ENCODE measurements at places on chromosomes 7 and 10.

- no peak for DNase-seq
These were observed 40.4 kb downstream of the TAC1 start for GRCh38 chr7:97772045-97772901.

DNA sequence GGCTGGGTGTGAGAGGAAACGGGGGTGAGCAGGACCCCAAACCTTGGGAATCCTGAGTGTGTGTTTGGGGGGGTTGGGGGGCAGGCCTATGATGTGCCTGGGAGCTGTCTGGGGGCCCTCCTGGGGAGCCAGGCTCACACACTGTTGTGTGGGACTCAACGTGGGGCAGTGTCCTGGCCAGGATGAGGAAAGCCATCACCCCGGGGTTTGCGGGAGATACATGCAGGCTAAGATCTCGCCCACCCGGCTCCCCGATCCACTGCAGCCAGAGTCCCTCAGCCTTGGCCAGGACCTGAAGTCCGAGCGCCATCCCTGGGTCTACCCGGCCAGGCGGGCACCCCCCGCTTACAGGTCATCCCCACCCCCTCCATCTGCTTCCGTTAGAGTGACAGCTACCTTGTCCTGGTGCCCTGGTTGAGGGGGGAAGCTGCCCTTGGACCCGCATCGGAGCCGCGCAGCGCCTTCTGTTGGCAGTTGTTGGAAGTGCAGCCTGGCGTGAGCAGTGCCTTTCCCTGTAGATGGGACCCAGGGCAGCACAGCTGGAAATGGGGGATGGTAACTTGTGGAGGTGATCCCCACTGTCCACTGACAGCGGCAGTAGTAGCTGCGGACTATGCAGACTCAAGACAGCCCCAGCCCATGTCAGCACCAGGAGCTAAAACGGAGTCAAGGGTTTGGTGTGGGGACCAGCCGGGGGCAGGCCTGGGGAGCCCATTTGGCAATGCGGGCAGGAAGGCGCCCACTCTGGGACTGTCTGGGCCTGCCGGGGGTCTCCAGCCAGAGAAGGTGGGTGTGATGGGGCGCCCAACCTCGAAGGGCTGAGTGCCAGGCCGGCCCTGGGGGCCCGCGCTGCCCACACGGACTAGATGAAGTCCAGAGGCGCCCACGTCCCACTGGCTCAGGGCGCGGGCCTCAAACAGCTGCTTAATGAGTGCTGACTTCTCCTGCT is 885.6 kb upstream of the ZNF722 start:
- DNase-seq: no peak

GRCh38 chr7:157470017-157470322 is 133.2 kb downstream of the DNAJB6 start:
- DNase-seq: no peak

GRCh38 chr10:60099998-60100747 is 193.8 kb upstream of the CCDC6 start:
- DNase-seq: peak; percentile 25

GRCh38 chr7:80415114-80415513 is 96.8 kb downstream of the GNAT3 start:
- DNase-seq: no peak

Data from activated CD4-positive, alpha-beta T cell treated with anti-CD3 and anti-CD28 coated beads, Interleukin-2, amount 10 ng/mL, durations not matched to agents 7 days and 5 days (primary cell).